AG10803 (cell line): ENCODE measurements at places on chromosomes 12 and 14.

DNA sequence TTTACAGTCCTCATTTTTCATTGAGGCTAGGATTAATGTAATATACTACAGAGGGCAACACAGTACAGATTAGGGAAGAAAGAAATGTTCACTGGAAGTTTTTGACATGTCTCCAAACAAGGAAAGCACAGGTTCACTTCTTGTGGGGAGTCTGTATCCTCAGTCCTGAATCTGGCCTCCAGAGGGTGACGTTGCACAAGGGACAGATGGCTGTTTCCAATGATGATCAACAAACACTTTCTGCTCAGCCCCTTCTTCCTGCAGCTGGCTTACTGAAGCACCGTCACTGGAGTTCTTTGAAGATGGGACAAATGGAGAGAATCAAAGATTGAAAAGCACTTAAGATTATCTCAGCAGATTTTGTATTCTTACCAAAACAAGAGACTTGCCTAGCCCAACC is 123.3 kb upstream of the OR4E1 start:
- no peak for DNase-seq

- DNase-seq = no peak
Observed at GRCh38 chr14:74974364-74975058, 19.1 kb upstream of the PGF start.

DNA sequence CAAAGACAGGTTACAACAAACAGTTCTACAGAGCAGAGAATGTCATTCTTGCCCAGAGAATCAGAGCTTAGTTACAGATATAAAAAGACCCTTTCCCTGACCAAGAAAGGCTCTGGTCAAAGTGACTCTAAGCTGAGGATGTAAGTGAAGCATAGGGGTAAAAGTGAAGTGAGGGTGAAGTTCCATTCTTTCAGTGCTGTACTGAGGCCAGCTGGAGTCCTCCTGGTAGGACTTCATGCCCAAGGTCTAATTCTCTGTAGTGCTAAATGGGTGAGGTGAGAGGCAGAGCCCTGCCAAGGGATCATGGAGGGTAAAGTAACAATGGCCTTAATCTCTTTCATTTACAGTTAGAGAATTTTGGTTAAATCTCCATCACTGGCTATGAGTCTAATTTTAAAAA is 38.5 kb downstream of the DUSP16 start:
- no peak for DNase-seq

DNA sequence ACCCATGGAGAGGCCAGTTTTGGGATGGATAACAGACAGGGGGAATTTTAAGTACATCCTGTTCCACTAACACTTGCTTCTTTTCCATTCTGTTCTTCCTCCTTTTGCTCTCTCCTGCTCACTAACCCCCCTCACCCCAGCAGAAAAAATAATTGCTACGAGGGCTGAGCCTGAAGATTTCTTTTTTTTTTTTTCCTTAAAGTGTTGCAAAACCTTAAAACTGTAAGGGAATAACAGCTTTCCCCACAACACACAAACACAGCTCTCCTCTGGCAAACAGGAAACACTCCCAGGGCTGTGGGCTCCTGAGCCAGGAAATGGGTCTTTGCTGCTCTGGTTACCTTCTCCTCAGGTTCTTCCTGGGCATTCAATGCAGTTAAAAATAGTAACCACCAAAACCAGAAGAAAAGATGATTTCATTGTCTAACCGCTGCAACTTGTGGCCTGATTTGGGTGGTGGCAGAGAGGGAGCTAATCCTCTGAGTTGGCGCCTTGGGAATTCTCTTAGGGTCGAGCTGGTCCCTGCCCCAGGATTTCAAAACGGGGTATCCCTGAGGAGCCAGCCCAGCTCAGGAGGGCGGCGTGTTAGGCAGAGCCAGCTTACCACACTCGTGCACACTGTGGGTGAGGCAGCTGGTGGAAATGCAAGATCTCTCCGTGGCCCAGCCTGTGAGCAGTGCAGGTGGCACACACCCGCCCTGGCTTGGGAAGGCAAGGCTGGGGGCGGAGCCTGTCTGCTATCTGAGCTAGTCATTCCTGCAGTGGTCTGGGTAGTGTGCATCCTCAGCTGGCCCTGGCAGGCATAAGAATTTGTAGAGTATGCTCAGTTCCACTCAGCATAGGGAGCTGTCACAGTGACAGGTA is 17.1 kb upstream of the EMP1 start:
- DNase-seq = peak; percentile 56

DNA sequence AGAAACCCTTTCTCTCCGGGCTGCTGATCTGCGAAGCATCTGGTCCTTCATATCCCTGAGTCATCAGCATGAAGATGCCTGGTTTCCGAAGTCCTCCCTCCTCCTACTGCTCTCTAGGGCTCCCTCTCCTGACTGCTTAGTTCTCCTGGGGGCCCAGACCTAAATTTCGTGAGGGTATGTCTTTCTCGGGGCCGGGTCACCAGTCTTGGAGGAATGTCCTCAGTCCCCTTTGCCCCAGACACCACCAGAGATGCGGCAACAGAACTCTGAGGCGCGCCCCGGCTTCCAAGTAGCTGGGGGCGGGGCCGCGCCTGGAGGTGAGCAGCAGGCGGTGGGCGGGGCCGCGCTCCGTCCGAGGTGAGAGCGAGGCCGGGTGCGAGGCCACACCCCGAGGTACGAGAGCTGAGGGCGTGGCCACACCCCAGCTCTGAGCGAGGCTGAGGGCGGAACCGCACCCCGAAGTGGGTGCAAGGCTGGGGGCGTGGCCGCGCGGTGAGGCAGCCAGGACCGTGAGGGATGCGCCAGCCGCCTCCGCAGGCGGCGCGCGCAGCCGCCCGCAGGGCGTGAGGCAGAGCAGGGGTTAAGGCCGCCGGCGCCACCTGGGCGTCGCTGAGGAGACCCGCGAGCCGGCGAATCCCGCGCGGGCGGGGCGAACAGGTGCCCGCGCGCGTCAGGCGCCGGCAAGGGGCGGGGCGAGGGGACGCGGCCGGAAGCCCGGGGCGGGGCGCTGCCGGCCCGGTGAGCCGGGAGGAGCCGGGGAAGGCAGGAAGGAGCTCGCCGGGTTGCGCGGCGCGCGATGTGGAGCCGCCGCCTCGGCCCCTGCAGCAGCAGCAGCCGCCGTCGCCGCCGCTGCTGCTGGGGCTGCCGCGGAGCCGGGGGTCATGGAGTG is at the start of gene BICDL1:
Gene BICDL1 (plus strand): TSS at position 765 of the 889 bp plus-strand sequence. CDS start 633 bp downstream, outside the sequence.
- DNase-seq = peak; percentile 39

- DNase-seq = no peak
Observed at GRCh38 chr12:42893803-42894202, 304.3 kb upstream of the PRICKLE1 start.

GRCh38 chr14:24038686-24039085 is 13.1 kb upstream of the CARMIL3 start:
- no peak for DNase-seq

DNA sequence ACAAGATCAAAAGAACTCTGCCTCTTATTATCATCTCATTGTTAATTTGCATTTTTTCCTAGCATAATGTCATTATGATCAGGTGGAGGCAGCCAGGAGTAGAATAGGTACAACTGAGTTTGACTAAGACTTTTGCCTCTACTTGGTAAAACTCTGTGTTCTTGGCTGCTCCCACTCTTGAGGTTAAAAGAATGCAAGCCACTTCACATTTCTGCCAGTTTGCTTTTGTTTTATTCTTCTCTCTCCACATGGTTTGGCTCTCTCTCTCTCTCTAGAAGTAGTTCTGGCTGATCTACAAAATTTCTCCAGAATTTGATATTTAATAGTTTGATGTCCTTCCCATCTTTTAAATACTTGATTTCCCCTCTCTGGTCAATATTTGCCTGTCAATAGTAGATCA is 170.7 kb upstream of the E2F7 start:
- peak; percentile 73 for DNase-seq

- DNase-seq = no peak
Observed at GRCh38 chr14:79453276-79453675, 758.0 kb downstream of the DIO2 start.

GRCh38 chr12:124474709-124475108 is 92.7 kb downstream of the NCOR2 start:
- no peak for DNase-seq

GRCh38 chr14:51211149-51211548 is 28.9 kb upstream of the TMX1 start:
- DNase-seq = no peak

- DNase-seq = no peak
Observed at GRCh38 chr12:22719745-22720144, 94.8 kb downstream of the ETNK1 start.

DNA sequence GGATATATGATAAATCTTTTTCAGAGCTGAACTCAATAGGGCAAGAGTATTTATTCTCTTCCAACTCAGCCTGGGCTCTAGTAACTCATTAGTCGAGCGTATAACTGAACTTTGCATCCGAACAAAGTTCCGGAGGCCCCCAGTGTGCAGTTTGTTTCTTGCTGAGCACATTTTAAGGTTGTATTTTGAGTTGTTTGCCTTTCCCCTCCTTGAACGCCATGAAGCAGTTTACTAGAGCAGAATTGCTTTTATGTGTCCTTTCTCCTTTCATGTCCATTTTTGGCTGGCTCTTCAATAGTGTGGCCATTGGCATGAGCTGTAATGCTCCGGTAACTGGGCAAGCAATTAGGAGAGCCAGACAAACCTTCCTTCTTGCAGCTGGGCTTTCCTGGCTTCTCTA is 105.3 kb downstream of the WIF1 start:
- no peak for DNase-seq

DNA sequence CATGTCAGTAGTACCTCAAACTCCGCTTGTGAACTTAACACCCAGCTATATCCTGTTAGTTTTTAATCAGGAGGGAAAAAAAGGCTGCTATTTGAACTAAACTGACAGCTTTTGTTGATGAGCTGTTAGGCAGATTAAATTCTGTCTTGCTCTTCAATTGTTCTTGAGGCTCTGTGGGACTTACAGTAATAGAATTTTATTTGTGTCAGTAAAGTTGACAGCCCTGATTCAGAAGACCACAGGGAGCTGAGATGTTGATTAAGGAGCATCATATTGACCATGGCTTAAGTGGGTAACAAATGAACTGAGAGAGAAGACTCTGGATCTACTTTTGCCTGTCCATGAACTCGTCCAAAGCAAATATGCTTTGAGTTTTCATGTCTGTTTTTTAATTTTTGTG is 622.9 kb downstream of the DIO2 start:
- no peak for DNase-seq

- no peak for DNase-seq
Observed at GRCh38 chr12:84375449-84376170, 537.0 kb downstream of the SLC6A15 start.

DNA sequence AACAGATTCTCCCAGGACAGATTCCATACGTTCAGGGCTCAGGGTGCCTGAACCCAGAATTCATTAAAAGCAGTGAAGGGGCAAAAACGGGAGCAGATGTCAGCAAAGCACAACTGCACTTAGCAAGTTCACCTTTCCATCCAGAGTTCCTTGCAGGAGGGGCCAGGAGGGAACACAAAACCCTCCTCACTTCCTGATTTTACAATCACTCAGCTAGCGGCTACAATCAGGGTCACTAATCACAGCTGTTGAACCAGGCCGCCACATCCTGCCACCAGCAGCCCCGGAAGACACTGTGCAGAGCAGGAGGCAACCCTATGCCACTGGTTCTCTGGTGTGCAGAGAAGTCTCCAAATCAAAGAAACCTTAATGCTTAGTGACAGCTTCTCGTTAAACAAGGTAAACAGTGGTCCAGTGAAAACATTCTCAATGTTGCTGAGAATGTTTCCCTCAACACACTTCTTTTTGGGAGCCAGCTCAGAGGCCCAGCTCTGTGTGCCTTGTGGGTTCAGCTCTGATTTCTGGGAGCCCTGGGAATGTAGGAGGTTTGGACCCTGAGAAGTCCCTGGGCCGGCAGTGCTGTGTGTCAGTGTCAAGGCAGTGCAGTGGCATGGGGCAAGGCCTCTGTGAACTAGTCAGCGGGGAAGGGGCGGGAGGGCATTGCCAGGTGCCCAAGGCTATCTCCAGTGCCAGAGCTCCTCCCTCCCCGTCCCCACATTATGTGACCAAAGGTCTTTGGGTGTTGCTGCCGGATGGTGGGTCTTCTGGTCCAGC is 54.5 kb downstream of the VCPKMT start:
- DNase-seq = peak; percentile 41

DNA sequence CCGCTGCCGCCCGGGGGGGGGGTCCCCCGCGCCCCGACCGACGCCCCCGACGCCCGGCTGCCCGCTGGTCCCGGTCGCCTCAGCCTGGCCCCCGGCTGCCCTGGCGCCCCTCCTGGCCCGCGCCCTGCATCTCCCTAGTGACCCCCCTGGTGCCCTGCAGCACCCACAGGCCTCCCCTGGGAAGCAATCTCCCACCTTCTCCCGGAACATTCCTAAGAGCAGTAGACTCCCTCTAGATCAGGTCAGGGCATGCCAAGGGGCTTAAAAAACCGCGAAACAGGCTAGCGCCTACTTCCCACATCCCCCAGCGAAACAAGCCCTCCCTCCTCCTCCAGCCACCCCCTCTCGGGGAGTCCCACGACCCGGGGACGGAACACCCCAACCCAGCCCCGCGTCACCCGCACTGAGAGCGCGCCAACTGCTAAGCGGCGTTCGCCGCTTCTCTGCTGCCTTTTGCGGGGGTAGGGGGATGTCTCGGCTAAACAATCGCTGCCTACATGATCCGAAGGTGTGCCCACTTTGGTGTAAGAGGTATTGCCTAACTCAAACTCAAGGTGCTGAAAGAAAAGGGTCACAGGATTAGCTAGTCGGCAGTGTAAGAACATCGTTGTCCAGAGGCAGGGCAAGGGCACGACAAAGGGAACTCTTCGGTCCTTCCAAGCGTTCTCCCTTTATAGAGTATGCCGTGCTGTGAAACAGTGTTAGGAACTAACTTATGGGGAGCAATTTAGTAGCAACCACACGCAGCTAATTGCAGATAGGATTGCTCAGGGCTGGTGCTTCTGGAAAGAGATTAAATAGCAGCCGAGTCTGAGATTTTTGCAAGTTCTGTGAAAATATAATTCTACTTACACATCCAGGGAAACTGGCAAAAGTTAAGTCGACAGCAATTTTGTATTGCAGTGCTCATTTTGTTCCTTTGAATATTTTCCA is 619 bp upstream of the NTN4 start:
- no peak for DNase-seq

DNA sequence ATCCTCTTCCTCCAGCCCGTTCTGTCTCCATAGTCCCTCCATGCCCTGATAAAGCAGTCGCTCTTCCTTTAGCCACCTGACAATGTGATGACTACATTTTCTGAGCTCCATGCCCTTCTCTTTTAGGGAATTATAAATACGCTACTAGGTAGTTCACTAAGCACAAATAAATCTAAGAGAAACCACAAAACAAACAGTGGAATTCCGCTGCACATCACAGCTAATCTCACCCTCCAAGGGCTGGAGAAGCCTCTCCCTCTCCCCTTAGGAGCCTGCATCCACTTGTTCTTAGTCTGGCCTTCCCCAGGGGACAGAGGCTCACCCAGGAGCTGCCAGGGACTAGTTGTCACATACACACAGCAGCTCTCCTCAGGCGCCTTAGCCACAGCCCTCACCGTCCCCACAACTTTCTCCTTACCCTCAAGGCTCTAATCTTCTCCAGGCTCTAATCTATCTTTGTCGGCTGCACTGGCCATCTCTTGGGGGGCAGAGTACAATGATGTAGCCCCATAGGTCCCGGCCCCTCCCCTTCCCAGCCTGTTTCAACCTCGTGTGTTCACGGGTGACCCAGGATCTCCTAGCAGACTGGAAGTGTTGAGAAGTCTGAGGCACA is 55.9 kb upstream of the GPR68 start:
- no peak for DNase-seq

- no peak for DNase-seq
Observed at GRCh38 chr12:106132175-106133135, 6.3 kb downstream of the NUAK1 start.
